ENCODE measurements at places on chromosomes 11 and 22.

DNA sequence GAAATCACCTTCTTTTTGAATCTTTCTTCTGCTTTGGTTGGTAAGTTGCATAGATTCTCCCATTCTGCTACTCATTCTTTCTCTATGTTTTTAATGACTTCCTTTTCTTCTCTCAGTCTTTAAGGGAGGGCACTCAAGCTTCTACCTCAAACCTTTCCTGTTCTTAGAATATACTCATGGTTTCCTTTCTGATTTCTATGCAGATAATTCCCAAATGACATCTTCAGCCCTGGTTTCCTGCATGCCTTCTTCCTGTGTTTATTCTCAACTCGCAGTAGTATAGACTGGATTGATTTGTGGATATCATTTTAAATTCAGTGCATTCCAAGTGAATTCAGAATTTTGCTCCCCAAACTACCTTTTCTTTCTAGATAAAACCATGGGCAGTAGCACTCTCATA is 803.6 kb downstream of the METTL15 start:
- no peak for DNase-seq

- peak; percentile 96 for DNase-seq
Measured at GRCh38 chr22:24156913-24157821, 24.1 kb upstream of the SUSD2 start.

DNA sequence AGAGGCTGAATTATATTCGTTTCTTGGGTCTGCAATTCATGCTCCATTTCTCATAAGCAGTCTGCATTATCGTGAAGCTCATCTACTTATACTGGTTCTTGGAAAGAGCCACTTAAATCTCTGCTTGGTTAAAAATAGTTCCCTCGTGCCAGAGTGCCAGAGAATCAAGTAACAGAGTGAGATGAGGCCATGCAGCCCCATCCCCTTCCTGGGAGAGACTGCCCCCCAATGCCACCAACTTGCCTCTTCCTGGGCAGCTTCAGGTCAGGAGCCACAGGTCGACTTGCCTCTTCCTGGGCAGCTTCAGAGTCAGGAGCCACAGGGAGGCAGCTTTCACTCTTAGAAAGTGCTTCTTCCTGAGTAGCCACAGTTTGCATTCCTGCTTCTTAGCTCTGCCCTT is 223.9 kb upstream of the ZBED5 start:
- no peak for DNase-seq

DNA sequence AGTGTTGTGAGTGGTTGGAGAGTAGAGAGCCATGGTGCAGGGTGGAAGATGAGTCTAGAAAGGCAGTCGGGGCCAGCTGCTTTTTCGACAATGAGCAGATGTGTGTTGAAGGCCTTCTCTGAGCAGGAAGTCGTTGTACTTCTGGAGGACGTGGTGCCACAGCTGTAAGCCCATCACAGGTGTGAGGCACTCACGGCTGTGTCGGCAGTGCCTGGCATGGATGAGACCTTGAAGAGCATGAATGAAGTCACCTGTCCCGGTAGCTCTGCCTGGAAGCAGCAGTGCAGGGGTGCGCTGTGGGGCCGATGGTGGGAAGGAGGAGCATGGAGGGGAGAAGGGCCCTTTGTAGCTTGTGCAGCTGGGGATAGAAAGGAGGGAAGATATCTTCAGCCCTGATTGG is 165.2 kb downstream of the PKNOX2 start:
- DNase-seq = no peak

DNA sequence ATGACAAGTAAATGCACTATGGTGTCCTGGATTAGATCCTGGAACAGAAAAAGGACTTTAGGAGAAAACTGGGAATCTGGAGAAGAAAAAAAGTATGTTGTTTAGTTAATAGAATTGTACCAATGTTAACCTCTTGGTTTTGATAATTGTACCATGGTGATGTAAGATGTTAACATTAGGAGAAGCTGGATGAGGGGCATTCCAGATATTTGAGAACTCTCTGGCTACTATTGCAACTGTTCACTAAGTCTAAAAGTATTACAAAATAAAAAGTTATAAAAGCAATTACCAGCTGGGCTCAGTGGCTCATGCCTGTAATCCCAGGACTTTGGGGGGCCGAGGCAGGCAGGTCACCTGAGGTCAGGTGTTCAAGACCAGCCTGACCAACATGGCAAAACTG is 66.5 kb downstream of the EXT2 start:
- no peak for DNase-seq

DNA sequence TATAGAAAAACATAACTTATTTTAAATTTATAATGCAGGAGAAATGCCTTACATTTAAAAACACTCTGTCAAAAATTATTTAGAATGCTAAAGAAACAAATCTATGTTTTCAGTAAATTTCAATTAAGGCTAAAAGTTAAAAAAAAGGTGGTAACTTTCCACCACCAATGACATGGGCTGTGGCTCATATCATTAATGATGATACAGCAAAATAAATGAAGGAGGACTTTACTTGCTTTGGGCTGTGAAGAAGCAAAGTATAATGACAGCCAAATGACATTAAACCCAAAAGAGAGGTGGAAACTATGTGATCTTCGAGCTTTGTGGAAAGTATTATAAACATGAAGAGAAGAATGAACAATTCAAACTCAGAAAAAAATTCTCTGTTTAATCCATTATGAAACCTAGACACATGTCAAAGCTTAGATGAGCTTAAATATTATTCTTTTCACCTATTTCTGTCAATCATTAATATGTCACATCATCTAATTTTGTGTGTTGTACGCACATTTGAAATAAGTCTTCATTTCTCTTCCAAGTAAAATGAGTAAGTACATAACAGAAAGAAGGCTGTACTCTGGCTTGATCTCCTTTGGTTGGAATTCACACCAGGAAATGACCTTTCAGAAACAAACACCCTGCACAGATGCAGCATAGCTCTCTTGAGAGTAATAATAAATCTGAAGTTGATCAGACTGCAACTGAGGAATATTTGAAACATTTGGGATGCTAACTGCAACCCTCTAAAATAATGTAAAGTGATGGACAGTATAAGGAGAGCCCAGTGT is 265.8 kb downstream of the TTC28 start:
- DNase-seq = no peak

DNA sequence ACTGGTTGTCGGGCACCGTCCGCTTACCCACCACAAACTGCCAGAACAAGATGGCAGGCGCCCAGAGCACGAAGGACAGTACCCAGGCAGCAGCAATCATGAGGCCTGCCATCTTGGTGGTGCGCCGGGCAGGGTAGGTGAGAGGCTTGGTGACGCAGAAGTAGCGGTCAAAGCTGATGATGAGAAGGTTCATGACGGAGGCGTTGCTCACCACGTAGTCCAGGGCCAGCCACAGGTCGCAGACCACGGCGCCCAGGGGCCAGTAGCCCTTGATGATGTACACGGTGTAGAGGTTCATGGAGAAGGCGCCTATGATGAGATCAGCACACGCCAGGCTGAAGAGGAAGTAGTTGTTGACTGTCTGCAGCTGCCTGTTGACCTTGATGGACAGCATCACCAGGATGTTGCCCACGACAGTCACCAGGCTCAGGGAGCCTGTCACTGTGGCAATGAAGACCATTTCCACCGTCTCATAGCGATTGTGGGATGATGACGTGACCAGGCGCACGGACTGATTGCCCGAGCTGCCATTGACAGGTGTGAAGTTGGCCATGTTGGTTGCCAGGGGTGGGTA is 4.6 kb downstream of the MDK start:
- no peak for DNase-seq

DNA sequence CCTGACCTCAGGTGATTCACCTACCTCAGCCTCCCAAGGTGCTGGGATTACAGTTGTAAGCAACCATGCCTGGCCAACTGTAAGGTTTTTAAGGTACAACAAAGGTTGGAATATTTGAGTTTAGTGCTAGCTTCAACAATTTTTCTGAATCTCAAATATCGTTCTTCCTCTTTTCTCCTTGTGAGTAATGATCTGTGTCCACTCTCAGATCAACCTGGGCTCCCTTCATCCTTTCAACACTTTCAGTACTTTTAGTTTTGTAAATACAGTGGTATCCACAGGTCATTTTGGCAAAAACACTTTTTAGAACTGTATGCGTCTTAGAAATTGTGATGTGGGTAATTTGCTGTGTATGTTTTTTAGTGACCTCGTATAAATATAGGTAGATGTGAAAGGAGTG is 7.9 kb downstream of the PACS1 start:
- no peak for DNase-seq

GRCh38 chr22:40728731-40729189 is 49.5 kb downstream of the MCHR1 start:
- no peak for DNase-seq

DNA sequence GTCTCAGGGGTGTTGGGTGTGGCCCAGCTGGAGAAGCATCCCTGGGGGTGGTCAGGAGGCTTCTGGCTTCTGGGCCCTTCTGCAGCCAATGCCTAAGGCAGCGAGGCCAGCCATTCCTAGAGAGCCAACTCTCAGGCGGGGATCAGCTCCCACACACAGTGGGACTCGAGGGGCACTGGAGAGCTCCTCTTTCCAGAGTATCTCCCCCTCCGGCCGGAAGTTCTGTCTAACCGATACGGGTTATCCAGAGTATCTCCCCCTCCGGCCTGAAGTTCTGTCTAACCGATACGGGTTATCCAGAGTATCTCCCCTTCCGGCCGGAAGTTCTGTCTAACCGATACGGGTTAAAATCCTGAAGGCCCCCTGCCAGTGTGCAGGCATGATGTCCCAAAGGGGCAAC is 71.2 kb upstream of the B3GAT1 start:
- DNase-seq = no peak

GRCh38 chr22:20428496-20429253 is 8.9 kb downstream of the SCARF2 start:
- no peak for DNase-seq

GRCh38 chr11:62577046-62577714 is 3.5 kb upstream of the EEF1G start:
- no peak for DNase-seq

DNA sequence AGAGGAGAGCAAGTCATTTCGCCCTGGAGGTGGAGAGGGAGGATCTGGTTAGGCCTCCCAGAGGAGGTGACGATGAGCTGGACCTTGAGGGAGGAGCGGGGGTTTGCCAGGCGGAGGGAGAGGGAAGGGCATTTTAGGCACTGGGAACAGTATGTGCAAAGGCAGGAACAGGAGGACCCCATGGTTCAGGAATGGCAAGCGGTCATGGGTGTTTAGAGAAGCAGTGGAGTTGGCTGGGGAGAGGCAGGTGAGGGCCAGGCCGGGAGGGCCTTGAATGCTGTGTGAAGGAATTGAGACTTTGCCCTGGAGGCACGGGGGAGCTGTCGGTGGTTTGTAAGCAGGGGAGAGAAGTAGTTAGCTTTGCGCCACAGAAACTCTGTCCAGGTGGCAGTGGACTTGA is 10.3 kb downstream of the PRDM11 start:
- DNase-seq = no peak

DNA sequence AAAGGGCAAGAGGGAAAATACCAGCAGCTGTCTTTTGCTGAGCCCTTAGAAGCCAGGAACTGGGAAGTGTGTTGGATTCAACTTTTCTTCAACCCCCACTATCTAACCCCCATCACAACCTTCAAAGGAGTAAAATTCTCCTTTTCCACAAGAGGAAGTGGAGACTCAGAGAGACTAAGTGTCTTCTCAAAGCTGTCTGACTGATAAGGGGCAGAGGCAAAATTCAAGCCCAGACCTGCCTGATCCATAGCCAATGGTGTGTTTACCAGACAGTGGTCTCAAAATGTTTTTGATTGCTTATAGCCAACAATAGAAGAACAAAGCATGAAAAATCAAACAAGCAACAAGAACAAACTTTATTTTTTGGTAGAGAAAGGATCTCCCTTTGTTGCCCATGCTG is 707.0 kb downstream of the NTM start:
- no peak for DNase-seq

DNA sequence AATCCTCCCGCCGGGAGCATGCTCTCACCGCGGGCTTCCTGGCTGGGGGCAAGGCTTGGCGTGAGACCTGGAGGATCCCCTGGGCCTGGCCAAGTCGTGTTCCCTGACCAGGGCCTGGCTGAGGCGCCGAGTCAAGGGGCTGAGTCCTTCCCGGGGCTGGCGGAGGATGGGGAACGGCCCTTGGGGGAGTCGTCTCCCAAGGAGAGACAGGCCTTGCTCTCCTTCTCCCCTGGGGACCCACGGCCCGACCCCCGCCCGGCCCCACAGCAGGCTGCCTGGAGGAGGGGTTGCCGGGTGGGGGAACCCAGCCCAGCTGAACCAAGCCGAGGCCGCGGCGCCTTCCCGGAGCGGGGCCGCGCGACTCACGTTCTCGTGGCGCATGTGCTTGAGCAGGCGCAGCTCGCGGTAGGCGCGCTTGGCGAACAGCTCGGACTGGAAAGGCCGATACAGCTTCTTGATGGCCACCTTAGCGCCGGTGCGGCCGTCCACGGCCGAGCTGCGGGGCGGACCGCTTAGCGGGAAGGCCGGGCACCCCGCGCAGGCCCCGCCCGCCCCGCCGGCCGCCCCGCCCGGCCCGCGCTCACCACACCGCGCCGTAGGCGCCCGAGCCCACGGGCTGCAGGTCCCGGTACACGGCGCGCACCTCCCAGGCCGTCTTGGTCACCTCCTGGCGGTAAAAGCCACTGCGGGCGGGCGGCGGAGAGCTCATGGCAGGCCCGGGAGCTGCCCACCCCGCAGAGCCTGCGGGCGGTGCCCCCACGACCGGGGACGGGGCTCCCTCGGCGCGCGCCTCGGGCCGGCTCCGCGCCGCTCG is 475 bp downstream of the MAPK12 start:
- DNase-seq = peak; percentile 58

- DNase-seq = no peak
Measured at GRCh38 chr11:1622086-1622485, at the start of gene KRTAP5-4. Gene KRTAP5-4 (minus strand): TSS chr11:1622138. CDS start chr11:1622093, 45 bp downstream.

- DNase-seq = no peak
Measured at GRCh38 chr22:41636467-41636866, 15.4 kb downstream of the XRCC6 start.

DNA sequence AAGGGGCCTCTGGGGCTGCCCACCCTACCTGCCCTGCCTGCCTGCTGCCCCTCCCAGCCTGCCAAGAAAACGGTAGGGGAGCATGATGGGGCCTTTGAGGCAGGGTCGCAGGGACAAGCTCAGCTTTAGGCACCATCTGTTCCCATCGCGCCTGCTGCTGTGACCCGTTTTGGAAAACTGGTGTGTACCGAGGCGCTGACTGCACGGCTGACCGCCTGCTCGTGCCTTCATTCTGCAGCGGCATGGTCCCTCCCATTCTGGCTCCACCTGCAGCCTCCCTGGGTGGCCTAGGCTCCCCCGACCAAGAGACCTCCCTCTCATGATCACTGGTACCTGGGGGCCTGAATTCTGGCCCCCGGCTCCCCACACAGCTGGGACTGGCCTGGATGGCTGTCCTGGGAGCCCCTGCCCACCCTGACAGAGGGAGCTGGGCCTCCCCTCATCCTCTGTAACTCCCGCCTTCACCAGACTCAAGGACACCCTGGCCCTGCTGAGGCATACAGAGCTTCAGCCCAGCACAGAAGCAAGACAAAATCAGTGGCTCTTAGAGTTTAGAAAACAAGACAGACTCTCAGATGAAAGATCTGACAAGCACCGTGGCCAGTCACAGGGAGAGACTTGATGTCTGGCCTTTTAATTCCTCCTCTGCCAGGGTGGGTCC is 6.5 kb upstream of the MYRF start:
- DNase-seq = no peak

- DNase-seq = no peak
Measured at GRCh38 chr22:48751539-48752437, 1075.9 kb downstream of the BRD1 start.
